ENCODE measurements at places on chromosomes 5 and 9.

- DNase-seq = no peak
Observed at GRCh38 chr5:146640285-146640896, 124.4 kb upstream of the GPR151 start.

- no peak for DNase-seq
Observed at GRCh38 chr5:32571128-32571527, 14.2 kb upstream of the SUB1 start.

- no peak for DNase-seq
Observed at GRCh38 chr9:81190659-81191058, 498.7 kb downstream of the TLE1 start.

DNA sequence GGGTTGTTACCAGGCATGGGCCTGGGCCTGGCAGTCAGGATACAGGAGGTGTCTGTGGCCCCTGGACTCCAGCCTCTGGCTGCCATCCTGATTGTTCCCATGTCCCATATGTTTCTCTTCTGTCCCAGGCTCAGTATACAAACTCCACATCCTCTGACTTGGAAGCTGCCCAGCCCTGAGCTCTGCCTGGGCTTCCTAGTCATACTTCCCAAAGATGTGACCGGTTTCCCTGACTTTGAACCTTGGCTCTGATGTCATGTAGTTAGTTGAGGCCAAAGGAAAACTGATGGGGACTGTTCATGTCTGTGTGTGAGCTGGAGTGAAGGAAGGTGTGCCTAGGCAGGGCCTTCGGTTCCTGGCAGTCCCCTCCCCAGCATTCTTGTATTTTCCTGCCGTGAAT lies 50.4 kb downstream of the CYSTM1 start:
- DNase-seq = no peak

- no peak for DNase-seq
Observed at GRCh38 chr9:18639911-18640310, 166.0 kb downstream of the ADAMTSL1 start.

DNA sequence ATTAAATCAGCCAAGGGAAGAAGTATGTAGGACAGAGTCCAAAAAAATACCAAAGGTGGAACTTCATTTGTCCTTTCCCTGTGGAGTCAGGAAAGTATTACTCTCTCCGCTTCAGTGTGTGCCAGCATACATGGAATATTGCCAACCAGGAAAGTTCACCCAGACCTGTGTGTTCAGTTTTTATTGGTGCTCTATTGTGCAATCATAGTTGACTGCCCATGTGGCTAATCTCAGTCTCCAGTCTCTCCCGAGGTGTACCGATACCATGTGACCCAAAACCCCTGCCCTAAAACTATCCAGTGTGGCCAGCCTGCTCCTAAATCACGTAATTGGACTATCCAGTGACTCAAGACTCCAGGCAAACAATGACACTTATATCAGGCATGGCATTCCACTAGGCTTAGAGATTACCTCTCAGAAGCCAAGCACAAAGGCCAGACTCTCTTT lies 38.8 kb downstream of the NFX1 start:
- no peak for DNase-seq

Data from vagina (tissue), 2 donors.